ENCODE measurements at places on chromosomes 5 and 9.

DNA sequence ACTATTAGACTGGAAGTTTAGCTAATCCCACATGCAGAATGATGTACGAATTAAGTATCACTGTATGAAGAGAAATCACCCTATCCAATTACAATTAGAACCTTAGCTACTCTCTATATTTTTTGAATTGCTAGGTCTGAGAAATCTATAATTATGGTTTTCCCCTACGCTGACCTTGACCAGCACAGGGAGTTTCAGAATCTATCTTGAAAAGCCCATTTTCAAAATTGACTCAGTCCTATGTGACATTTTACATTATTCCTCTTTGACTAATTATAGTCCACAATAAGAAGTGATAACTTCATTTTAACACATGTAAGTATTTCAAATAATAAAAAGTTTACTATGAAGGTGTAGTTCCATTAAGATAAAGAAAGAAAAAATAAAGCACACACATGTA lies 21.5 kb downstream of the NUDT12 start:
- no peak for DNase-seq

GRCh38 chr5:107428303-107428813 lies 242.4 kb downstream of the EFNA5 start:
- DNase-seq = no peak

GRCh38 chr5:149333711-149334443 lies 11.4 kb upstream of the GRPEL2 start:
- no peak for DNase-seq

GRCh38 chr5:169602535-169602934 lies 19.0 kb downstream of the SPDL1 start:
- DNase-seq = no peak

GRCh38 chr5:140358738-140359310 lies 1.2 kb upstream of the SLC4A9 start:
- peak; percentile 34 for DNase-seq

GRCh38 chr5:74146796-74147195 lies 493.7 kb downstream of the ENC1 start:
- no peak for DNase-seq

- peak; percentile 48 for DNase-seq
Measured at GRCh38 chr9:136947955-136948510, 3.0 kb downstream of the C8G start.

DNA sequence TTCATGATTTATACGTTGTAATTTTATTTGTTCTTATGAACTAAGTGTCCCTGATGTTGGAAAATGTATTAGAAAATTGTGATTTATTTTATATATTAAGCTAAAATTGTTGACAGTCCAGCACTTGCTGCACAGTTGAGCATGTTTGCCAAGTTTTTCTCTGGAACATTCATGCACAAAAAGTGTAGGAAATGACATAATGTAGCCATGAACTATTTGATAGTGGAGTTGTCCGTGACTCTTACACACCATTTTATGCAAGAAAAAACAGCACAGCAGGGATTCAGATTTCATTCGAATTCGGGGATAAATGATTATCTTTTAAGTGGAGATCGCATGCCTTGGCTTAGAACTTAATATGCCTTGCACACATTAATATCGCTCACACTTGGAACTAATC lies 708.6 kb upstream of the WWC1 start:
- DNase-seq = no peak

All from NCI-H524 (cell line).